ENCODE measurements at places on chromosomes 12 and 14.

DNA sequence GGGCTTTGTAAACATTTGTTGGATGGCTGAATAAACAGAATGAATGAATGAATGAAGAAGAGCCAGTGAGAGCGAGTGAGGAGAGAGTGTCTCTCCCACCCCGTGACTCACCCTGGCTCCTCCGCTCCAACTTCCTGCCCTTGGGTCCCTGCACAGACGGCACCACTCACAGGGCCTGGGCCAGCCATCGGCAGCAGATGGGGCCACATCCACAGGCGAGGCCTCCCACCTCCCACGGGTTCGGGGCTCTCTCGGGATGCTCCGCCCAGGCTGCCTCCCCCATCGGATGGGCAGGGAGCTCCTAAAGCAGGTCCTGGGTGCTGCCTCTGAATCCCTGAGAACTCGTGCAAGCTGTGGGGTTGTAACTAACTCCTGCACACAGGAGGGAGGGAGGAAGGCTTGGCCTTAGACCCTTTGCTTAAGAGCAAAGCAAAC lies 41.3 kb downstream of the CCNK start:
- no peak for DNase-seq

- no peak for DNase-seq
These were observed 69.7 kb upstream of the SLC38A2 start for GRCh38 chr12:46442239-46442638.

GRCh38 chr12:75315518-75315917 lies 14.6 kb downstream of the CAPS2 start:
- DNase-seq: no peak

DNA sequence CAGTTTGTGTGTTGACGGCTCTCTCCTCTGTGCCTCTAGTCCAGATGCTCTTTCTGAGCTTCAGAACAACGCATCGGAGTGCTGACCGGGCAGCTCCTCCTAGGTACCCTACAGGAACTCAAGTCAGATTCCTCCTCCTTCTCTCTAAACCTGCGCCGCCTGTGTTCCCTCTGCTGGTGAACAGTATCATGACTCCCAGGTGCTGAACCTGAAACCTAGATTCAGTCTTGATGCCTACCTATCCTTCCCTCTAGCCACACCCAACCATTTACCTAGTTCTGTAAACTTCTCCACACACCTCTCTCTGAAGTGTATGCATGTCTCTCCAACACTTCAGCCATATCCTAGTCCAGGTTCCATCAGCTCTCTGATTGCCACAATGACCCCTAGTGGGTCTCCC lies 112.7 kb downstream of the EFCAB11 start:
- no peak for DNase-seq

DNA sequence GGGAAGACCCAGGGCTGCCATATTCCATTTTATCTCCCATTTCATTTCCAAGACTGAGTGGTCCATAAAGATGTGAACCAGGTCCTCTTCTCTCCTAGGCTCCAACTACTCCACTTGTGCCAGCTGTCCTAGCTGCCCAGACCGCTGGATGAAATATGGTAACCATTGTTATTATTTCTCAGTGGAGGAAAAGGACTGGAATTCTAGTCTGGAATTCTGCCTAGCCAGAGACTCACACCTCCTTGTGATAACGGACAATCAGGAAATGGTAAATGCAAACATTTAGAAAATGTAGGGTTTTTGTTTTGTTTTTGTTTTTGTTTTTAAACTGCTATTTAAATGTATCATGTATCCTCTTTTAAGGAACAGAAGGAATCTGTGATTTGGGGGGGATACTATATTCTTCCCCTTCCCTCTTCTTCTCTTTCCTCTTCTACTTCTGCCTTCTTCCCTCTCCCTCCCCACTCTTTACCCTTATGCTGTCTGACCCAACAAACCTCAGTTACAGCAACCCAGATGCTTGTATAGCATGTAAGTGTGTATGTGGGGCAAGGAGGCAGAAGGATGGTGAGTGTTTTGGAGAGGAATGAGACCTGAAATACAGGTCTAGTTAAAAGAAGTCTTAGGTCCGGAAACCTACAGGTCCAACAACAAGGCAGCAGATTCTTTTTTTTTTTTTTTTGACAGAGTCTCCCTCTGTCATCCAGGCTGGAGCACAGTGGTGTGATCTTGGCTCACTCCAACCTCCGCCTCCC lies 5.9 kb downstream of the KLRG1 start:
- DNase-seq: no peak

DNA sequence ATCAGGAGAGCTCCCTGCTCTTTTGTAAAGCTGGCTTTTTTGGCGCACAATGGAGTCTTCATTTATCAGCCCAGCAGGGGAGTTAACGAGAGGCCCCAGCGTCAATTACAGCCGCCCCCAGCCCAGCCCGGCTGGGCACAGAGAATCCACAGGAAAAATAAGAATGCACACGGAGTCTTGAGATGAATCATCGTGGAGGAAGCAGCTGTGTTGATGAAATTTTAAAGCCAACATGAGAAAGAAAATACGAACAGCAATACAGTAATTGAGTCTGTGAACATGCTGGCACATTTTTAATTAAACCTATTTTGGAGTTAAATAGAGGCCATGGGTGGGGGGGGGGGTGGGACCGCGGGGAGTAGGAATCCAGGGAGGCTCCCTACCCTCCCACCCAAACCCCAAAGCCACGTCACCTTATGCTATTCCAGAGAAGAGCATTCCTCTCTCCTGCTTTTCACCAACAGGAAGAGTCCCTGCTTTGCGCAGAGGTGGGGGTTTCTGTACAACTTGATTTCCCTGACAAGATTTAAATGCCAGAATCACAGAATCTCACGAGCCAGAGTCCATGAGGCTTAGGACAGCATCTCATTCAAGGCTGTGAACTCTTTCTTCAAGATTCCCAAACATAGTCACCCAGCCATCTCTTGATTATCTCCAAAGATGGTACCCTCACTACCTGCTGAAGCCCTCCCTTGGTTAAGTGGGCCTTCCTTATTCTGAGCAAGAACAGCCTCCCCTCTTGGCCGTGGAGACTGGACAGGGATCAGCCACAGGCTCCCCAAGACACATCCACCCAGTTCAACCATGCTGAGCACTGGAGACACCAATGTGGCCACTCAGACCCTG lies 50.3 kb downstream of the CCNK start:
- no peak for DNase-seq

- DNase-seq: no peak
These were observed 182.2 kb upstream of the GSC start for GRCh38 chr14:94952097-94952496.

GRCh38 chr14:63492391-63492790 lies 50.8 kb downstream of the PPP2R5E start:
- DNase-seq: no peak

DNA sequence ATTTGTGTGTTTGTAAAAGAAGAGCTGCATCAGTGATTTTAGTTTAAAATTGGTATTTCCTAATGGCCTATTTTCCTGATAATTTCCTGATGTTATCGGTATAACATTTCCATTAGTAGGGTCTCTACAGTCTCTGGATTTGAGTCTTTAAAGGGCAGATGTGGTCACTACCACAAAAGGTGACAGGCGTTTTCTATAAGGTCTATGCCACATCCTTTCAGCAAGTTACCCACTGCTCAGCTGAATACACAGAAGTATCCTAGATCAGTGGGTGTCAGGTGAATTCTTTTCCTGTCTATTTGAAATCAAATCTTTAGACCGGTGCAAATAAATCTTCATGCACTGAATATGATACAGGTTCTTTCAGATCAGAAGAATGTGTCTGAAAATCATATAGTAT lies 90.2 kb downstream of the LIN7A start:
- no peak for DNase-seq

DNA sequence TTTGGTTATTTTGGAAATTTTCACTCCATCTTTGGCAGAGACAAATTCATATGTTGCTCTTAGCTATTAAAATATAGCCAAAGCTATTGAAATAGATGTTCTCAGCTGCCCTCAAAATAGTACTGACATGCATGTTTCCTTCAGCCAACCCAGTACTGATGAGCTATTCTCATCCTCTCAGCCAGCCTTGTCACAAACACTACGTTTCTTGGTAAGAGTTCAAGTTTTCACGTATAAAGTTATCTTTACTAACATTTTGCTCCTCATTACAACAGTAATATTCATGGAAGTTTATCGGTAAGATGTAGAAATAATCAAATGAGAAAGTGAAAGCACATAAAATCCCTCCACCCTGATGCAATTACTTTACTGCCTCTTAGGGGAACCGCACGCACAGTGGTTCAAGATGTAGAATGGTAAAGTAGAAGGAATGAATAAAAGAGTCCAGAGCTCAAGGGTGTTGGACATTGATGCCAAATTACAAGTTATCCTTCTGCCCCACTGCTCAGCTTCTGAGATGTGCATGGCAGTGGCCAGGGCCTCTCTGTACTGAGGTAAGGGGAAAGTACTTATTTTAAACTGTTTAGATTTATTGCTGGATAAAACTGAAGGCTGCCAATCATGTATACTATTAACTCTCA lies 20.7 kb downstream of the GCH1 start:
- DNase-seq: no peak

GRCh38 chr14:20988717-20989470 lies 886 bp upstream of the METTL17 start:
- no peak for DNase-seq

- DNase-seq: no peak
These were observed 235.2 kb downstream of the BCL11B start for GRCh38 chr14:99036611-99037293.

DNA sequence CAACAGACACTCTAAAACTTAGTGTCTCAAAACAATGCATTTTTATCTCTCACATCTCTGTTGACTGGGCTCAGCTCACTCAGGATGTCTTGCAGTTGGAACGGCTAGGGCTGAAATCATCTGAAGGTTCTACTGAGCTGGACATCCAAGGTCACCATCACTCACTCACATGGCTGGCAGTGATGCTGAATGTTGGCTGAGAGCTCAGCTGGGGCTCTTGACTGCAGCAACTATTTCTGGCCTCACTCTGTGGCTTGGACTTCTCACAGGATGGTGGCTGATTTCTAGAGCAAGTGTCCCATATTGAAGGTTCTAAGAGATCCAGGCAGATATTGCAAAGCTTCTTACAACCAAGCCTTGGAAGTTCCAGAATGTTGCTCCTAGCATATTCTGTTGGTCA lies 166.5 kb downstream of the ZFP36L1 start:
- DNase-seq: no peak

DNA sequence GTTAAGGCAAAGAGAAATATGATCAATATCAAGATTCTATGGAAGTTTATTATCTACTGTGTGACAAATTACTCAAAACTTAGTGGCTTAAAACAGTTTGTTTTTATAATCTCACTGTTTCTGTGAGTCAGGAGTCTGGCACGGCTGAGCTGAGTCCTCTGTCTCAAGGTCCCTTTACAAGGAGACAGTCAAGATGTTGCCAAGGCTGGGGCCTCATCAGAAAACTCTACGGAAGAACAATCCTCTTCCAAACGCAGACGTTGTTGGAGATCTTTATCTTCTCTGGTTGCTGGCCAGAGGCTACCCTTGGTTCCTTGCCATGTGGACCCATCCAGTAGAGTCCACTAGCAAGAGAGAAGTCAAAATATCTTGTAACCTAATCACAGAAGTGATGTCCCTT lies 100.6 kb upstream of the CCND2 start:
- DNase-seq: no peak

- no peak for DNase-seq
These were observed 171.7 kb upstream of the FLRT2 start for GRCh38 chr14:85358136-85358785.

- DNase-seq: no peak
These were observed 112.3 kb upstream of the NCOR2 start for GRCh38 chr12:124679533-124680371.

GRCh38 chr14:75213172-75213571 lies 36.8 kb upstream of the TMED10 start:
- DNase-seq: no peak

DNA sequence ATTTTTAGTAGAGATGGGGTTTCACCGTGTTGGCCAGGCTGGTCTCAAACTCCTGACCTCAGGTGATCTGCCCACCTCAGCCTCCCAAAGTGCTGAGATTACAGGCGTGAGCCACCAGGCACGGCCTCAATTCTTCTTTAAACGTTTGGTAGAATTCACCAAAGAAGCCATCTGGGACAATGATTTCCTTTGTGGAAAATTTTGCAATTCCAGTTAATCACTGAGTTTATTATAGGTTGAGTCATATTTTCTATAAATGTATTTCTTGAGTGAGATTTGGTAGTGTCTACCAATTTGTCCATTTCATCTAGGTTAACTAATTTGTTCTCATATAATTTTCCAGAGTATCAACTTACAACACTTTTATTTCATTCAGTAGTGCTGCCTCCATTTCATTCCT lies 683.9 kb upstream of the TMEM132C start:
- DNase-seq: no peak

DNA sequence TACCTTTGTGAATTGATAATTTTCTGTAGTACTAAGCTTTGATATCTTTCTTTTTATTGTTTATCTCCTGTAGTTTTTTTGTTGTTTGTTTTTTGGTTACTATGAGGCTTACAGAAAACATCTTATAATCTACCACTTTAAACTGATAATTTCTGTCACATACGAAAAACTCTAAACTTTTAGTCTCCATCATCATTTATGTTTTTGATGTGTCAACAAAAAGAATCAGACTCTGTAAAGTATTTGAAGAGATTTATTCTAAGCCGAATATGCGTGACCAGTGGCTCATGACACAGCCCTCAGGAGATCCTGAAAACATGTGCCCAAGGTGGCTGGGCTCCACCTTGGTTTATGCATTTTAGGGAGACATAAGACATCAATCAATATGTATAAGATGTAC lies 167.1 kb upstream of the ARHGAP5 start:
- DNase-seq: no peak

DNA sequence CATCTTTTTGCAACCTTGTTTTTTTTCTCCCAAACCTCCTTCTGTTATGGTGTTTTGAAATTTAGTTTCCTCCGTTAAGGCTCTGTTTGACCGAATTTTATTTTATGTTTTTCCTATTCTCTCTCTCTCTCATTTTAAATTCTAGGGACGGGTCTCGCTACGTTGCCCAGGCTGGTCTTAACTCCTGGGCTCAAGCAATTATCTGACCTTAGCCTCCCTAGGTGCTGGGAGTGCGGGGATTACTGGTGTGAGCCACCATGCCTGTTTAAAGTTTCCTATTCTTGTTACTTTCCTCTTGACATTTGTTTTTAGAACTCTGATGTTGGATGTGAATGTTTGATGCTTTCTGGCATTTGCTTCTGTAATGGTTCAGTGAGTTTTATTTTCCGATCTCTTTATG lies 1.0 kb downstream of the ZC3H14 start:
- DNase-seq: no peak

DNA sequence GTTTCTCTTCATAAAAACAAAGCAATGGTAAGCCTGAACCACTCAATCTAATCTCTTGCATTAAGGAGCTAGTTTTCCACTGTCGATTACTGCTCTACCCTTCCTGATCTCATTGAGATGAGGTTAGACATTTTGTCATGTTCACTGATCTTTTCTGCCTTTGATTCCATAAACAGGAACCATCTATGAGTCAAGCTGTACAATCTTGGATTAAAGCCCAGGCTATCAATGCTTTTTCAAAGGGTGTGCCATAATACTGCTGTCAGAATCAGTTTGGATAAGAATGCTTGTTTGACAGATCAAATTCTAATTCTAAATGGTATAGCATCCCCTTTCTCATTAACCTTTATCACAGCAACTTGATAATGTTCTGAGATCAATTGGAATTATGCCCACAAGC lies 16.1 kb downstream of the GRIP1 start:
- no peak for DNase-seq
